Natural killer cell (primary cell): ENCODE measurements at places on chromosomes 4 and X.

GRCh38 chr4:75637176-75637575 lies 6.8 kb upstream of the CDKL2 start:
- H3K36me3 ChIP-seq: peaks cover 3% of the 10 kb centered on the region
- no peaks in the 10 kb centered on the region for H3K4me1 ChIP-seq
- no peak overlapping the region for H3K4me3 ChIP-seq
- no peak for DNase-seq
- no peak overlapping the region for H3K27ac ChIP-seq

GRCh38 chrX:46957297-46957696 lies 45.1 kb downstream of the JADE3 start:
- no peaks in the 10 kb centered on the region for H3K27me3 ChIP-seq
- no peak for DNase-seq
- no peaks in the 10 kb centered on the region for H3K4me1 ChIP-seq
- no peak overlapping the region for H3K27ac ChIP-seq

GRCh38 chr4:118225511-118225910 lies 127.3 kb downstream of the PRSS12 start:
- DNase-seq: no peak
- H3K36me3 ChIP-seq: no peaks in the 10 kb centered on the region
- H3K27ac ChIP-seq: no peak overlapping the region
- H3K27me3 ChIP-seq: no peaks in the 10 kb centered on the region
- H3K4me1 ChIP-seq: no peaks in the 10 kb centered on the region
- H3K4me3 ChIP-seq: no peak overlapping the region

DNA sequence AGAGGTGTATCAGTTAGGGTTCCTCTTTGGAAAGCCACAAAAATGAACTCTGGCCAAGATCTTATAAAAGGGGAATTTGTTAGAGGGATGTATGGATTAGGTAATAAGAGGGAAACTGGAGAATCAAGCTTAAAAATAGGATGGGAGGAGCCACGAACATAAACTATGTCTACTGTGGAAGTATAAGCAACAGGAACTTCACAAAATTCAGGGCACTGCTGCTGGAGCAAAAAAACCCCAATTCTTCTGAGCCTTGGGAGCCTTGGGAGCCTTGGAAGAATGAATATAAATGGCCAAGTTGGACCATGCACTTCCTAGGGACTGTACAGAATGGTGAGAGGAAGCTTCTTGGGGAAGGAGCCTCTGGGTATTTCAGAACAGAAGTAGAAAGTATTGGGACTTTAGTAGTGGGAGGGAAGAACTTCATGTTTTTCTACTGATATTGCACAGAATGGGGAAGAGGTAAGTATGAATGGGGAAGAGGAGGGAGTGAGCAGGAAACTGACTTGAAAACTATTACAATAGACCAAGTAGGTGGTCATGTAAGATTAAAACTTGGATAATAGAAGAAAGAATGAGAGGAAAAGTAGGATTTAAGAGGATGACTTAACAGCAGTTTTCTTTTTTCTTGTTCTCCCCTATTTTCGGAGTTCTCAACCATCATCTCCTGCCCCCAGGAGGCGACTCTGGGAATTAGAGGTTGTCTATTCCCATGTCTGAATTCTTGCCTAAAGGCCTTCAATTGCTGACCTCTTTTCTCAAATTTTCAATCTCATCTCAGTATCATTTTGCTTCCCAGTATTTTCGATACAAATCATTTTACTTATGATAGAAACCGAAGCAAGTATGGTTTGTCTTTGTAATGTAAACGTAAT lies 44.4 kb upstream of the TAPT1 start:
- H3K4me3 ChIP-seq: no peak overlapping the region
- no peaks in the 10 kb centered on the region for H3K27me3 ChIP-seq
- DNase-seq: no peak
- H3K27ac ChIP-seq: no peak overlapping the region
- H3K36me3 ChIP-seq: no peaks in the 10 kb centered on the region
- H3K4me1 ChIP-seq: no peaks in the 10 kb centered on the region

- no peak overlapping the region for H3K27ac ChIP-seq
- no peak overlapping the region for H3K4me3 ChIP-seq
- H3K27me3 ChIP-seq: peaks cover 33% of the 10 kb centered on the region
- H3K4me1 ChIP-seq: no peaks in the 10 kb centered on the region
- DNase-seq: no peak
Observed at GRCh38 chr4:41744572-41745291, 3.8 kb downstream of the PHOX2B start.

- no peak overlapping the region for H3K27ac ChIP-seq
- H3K4me1 ChIP-seq: no peaks in the 10 kb centered on the region
- H3K36me3 ChIP-seq: no peaks in the 10 kb centered on the region
- no peak overlapping the region for H3K4me3 ChIP-seq
- H3K27me3 ChIP-seq: no peaks in the 10 kb centered on the region
Observed at GRCh38 chr4:150104404-150105027, 26.3 kb downstream of the DCLK2 start.

- no peaks in the 10 kb centered on the region for H3K27me3 ChIP-seq
- DNase-seq: no peak
- H3K36me3 ChIP-seq: no peaks in the 10 kb centered on the region
- no peak overlapping the region for H3K4me3 ChIP-seq
- H3K27ac ChIP-seq: no peak overlapping the region
Observed at GRCh38 chrX:132716006-132716405, 227.2 kb upstream of the MBNL3 start.

GRCh38 chr4:15784959-15785634 lies 7.0 kb downstream of the CD38 start:
- peaks cover 5% of the 10 kb centered on the region for H3K36me3 ChIP-seq
- DNase-seq: no peak
- H3K27me3 ChIP-seq: no peaks in the 10 kb centered on the region
- H3K4me1 ChIP-seq: peaks cover 34% of the 10 kb centered on the region

- DNase-seq: no peak
- peak overlapping the region; percentile 95 for H3K27ac ChIP-seq
- peaks cover 28% of the 10 kb centered on the region for H3K36me3 ChIP-seq
- peak overlapping the region; percentile 64 for H3K4me3 ChIP-seq
Observed at GRCh38 chr4:10117359-10118047, 904 bp upstream of the WDR1 start.

GRCh38 chr4:139828966-139829664 lies 163.5 kb downstream of the MGST2 start:
- H3K27me3 ChIP-seq: no peaks in the 10 kb centered on the region
- no peak for DNase-seq
- no peak overlapping the region for H3K27ac ChIP-seq
- H3K4me1 ChIP-seq: no peaks in the 10 kb centered on the region
- H3K4me3 ChIP-seq: no peak overlapping the region

- no peak overlapping the region for H3K4me3 ChIP-seq
- no peak overlapping the region for H3K27ac ChIP-seq
Observed at GRCh38 chrX:30253257-30253656, 6.3 kb downstream of the MAGEB1 start.

- H3K4me3 ChIP-seq: no peak overlapping the region
- no peaks in the 10 kb centered on the region for H3K36me3 ChIP-seq
- no peak overlapping the region for H3K27ac ChIP-seq
- H3K27me3 ChIP-seq: no peaks in the 10 kb centered on the region
Observed at GRCh38 chr4:140004922-140005627, 148.9 kb downstream of the MAML3 start.
